Esophagus mucosa (tissue), 1 donor: ENCODE measurements at places on chromosomes 2 and 18.

DNA sequence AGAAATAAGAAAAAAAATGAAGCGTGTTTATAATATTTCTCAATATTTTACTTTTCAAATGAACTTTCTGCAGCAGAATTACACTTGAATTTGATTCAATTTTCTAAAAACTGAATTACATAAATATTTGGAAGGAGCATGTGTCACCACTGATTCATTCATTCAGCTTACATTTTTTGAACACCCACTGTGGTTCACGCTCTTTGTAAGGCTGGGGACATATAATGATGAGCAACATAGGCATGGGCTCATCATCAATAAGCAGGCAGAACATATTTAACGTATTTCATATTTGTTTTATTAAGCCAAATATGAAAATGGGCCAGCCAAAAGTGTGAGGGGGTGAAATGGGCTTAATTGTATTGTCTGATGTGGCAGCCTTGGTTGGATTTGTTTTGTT lies 209.1 kb downstream of the CTNNA2 start:
- no peak for ATAC-seq

- no peak for ATAC-seq
These were observed 123.0 kb upstream of the CCDC150 start for GRCh38 chr2:196516564-196516963.

- no peak for ATAC-seq
These were observed 68.7 kb downstream of the CABLES1 start for GRCh38 chr18:23203891-23204432.

DNA sequence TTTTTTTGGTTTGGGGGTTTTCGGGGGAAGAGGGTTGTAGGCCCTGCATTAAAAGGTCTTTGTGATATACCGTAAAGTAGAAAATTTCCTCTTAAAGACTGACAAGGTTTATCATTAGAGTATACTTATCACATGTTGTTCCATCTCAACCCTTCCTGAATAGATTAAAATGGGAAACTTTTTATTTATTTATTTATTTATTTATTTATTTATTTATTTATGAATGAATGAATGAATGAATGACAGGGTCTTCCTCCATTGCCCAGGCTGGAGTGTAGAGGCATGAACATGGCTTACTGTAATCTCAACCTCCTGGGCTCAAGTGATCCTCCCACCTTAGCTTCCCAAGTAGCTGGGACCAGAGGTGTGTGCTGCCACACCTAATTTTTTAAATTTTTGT lies 48.5 kb upstream of the SLC3A1 start:
- no peak for ATAC-seq

GRCh38 chr18:41587976-41588375 lies 367.1 kb upstream of the PIK3C3 start:
- ATAC-seq, result no peak

DNA sequence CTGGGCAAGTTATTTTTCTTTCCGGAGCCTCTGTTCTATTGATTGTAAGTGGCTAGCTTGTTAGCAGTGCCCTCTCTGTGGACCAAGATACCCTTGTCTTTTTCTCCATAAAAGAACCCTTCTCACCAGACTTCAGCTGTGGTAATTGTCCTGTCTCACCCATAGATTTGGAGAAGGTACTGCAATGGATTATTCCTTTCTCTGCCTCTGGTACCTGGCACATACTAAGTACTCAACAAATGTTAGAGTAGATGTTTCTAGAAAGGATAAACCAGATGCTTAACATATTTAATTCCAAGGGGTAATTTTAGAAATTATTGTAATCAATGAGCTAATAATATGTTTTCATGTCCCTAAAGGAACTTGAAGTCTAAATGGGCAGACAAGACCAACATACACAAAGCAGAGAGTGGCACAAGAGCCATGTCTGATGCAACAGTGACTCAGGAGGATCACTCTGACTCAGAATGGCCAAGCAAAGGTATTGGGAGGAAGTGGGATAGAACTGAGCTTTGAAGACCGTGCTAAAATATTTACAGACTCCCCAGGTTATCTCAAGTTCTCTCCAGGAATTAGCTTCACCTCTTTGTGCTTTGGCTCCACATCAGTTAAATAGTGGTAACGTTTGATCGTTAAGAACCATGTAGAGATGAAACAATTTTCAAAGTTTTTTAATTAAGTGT lies 129.7 kb upstream of the OSR1 start:
- ATAC-seq, result peak; percentile 88

DNA sequence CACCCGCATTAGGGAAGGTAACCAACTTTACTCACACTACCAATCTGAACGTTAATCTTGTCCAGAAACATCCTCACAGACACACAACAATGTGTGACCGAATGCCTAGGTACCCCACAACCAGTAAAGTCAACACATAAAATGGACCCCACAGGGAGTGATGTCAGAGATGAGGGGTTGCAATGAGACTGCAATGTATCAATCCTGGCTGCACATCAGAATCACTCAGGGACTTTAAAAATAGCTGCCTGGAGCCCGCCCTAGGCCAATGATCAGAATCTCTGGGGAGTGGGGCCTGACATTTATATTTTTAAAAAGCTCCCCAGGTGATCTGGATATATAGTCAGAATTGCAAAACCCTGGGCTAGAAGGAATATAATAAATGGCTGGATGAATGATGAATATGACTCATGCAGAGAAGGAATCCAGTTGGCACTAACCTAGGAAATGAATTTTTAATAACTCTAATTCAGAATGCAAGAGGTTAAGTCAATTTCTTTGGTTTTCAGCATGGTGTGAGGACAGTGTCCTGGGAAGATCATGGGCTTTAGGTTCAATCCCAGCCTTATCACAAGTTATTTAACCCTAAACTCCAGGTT lies 92.8 kb downstream of the COLEC12 start:
- no peak for ATAC-seq

GRCh38 chr2:24676493-24676892 lies 116.7 kb downstream of the PTRHD1 start:
- no peak for ATAC-seq

DNA sequence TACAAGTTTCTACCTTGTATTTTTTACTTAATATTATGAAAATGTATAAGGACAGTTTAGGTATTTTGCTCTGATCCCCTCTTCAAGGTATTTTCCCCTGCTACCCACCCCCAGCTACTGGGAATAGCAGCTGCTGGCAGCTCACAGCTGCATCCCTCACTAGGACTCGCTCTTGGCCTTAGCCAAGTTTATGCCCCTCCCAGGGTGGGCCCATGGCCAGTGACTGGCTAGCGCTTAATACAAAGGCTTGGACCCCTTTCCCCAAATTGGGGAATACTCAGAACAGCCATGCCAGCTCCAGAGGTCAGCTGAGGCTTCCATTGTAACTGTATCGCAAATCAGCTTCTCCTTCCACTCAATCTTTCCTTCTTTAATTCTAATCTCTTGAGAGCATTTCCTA lies 131.3 kb downstream of the GFPT1 start:
- ATAC-seq, result no peak

DNA sequence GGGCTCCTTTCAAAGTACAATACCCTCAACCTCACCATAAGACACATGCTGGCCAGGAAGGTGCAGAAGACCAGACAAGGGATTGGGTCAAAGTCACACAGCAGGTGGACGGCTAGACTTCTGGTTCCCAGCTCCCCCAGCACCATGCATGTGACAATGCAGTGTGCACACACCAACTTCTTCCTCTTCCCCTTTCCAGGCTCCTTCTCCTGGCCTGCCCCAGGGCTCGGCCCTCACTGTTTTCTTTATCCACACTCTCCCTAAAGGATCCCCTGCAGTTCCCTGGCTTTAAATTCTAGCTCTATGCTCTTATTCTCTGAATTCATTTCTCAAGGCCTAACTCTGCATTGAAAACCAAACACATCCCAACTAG lies 82.3 kb downstream of the LOXHD1 start:
- ATAC-seq, result no peak

- ATAC-seq, result no peak
These were observed 5.9 kb downstream of the SCYGR3 start for GRCh38 chr2:227608561-227609338.

GRCh38 chr2:85167479-85167878 lies 34.3 kb downstream of the TCF7L1 start:
- no peak for ATAC-seq

DNA sequence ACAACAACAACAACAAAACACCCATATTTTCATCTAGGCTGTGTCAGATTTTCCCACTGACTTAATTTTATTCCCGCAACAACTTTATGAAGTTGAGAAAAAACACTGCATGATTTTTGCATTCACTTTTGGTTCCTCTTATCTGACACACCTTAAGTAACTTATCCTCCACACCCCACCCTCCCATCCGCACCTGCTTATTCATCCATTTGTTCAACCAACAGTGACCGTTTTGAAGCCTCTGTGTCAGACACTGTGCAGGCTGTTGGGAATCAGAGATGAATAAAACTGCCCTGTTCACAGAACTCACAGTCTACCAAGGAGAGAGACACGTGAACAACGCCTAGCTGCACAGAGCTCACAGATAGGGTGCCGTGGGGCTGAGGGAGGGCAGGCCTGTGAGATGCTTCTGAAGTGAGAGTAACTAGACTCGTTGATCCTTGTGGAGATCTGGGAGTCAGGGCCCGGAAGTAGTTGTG lies 7.4 kb downstream of the CNNM4 start:
- peak; percentile 40 for ATAC-seq

DNA sequence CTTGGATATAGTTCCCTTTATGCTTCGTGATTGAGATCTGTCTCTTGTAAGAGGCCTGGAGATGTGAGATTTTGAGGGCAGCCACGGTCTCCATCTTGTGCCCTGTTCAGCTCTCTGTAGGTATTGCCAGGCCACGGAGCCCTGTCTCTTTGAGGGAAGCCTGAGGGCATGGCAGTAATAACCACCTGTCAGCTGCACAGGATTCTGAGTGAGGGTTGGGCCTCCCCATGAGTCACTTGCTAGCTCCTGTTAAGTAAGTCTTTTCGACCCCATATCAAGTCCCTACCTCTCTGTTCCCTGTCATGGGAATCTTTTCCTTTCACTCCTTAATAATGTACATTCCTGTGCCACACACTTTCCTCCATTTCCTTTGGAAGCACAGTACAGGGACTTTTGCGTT lies 20.4 kb downstream of the LYPD6B start:
- peak; percentile 65 for ATAC-seq

GRCh38 chr2:48065096-48065495 lies 158.8 kb upstream of the FBXO11 start:
- ATAC-seq, result no peak

- ATAC-seq, result no peak
These were observed 12.5 kb upstream of the HRH4 start for GRCh38 chr18:24447961-24448360.

GRCh38 chr2:169828141-169828811 lies 1.0 kb downstream of the UBR3 start:
- peak; percentile 38 for ATAC-seq

DNA sequence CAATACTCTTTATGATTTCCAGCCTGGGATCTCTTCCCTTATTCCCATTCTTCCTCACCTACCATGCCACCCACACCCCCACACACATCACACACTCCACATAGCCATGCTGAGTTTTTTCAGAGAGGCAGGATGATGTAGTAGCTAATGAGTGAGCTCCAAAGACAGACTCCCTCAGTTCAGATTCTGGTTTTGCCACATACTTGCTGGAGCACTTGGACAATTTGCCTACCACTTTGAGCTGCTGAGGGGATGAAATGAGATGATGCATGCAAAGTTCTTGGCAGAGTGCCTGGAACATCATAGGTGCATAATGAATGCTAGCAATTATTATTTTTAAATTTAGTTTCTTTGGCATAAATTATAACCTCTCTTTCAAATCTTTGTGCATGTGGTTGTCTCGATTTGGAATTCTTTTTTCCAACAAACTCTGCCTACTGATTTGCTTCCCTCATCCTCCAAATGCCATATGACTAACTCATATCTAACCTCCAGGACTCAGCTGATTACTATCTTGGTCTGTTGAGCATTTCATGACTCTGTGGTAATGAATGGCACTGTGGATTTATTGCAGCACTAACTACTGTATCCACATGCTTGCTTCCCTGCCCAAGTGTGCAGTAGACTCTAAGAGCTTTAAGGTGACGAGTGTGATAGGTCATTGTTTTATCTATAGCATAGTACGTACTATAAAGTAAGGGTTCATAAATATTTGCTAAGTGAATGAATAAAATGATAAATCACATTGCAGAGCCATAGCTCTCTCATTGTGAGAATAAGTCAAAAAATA lies 99.1 kb downstream of the TACR1 start:
- no peak for ATAC-seq

DNA sequence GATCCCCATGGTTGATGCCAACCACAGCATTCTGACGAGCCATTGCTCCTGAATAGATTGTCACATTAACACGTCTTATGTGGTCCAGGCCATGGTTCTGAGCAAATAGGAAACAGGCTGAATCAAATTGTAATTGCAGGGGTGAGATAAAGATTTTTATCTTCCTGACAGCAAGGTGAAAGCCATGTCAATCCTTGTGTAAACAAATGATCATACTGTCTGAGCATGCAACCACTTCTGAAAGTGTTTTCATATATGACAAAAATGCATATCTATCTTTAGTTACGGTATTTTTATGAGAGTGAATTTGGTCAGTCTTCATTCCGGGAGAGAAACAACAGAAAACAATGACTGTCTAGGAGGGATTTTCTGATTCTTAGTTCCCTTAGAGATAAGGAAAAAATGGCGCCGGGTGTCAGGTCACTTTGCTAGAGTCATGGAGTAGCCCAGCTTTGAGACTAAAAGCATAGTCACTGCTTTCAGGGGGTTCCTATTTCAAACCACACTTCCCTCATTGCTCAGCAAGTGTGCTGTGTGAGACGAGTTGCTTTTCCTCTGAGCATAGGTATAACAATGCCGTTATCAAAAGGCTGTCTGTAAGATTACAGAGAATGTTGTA lies 958.9 kb downstream of the DCDC2C start:
- no peak for ATAC-seq

GRCh38 chr18:12768625-12769024 lies 65.8 kb downstream of the PSMG2 start:
- ATAC-seq, result peak; percentile 22

GRCh38 chr18:43780782-43781340 lies 503.6 kb upstream of the SYT4 start:
- no peak for ATAC-seq

DNA sequence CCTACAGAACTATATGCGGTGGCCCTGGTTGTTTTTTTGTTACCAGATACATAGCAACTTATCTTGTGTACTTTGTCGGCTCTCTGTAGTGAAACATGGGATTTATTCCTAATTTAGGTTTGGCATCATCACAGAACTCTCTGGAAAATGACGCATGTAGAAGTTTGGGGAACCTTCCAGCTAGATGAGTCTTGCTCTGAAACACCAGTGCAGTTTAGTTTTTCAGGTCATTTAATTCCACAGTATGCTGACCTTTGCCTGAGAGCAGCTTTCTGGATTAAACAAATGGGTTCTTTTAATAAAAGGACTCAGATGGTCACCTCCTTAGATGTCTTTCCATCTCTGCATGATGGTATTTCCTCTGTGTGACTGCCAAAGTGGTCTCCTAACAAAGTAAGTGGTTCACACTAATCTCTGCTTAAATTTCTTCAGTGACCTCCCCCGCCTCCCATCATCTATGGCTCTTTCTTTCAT lies 39.9 kb downstream of the MYO3B start:
- no peak for ATAC-seq

DNA sequence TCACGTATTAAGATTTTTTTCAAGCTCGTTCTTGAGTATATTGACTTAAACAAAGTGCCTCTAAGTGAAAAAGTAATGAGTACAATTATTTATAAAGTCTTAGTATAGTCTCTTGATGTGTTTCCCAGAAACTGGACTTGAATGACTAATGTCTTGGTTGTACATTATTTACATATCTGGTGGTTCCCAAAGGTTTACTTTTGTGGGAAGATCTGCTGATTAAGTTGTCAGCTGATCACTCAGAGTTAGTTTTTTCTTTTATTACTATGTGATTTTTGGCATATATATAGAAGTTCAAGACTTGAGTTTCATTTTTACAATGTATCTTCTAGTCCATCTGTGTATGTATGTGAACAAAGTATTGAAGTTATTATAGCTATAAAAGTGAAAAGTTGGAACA lies 29.5 kb downstream of the RNF144A start:
- ATAC-seq, result no peak
